ENCODE measurements at places on chromosomes 13 and 19.
A peak's percentile ranks its signal among the peaks of the same experiment; 100 is the strongest.

DNA sequence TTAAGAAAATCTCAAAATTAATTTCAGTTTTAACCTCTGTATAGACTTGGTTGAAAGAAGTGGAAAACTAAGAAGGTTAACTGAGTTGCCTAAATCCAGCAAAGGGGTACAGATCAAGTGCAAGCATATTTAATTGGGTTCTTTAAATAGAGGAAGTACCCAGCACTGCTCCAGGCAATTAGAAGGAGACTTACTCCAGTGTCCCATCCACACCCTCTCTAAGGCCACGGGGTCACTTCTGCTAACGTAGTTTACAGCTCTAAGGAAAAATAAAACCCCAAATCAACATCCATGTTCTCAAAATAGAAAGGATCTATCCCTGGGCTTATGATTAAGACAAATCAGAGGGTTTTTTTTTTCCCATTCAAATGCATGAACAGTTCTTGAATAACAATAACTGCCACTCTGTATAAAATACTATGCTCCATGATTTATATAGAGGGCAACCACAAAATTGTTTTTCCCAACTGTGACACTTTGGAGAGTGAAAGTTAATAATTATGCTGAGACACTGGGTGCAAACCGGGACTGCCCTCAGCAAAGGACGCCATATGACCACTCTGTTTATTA is 4.6 kb downstream of the FRY start:
- DNase-seq, result no peak

DNA sequence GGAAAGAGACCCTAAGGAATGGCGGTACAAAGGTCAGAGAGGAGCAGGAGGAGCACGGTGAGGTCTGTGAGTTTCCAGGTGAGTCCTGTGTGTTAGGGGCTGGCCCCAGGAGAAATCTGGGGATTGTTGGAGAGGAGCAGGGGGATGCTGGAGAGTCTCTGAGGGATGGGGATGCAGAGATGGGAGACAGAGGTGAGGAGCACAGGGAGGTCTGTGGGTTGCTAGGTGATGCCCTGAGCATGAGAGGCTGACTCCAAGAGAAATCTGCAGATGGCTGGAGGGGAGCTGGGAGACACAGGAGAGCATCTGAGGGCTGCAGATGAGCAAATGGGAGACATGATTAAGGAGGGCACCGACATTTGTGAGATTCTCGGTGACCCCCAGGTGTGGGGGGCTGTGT is 4.1 kb upstream of the ZNF229 start:
- DNase-seq, result no peak

GRCh38 chr13:110371550-110372465 is 64.7 kb downstream of the COL4A2 start:
- no peak for DNase-seq

- no peak for DNase-seq
Observed at GRCh38 chr19:4830768-4831265, 695 bp downstream of the TICAM1 start.

- no peak for DNase-seq
Observed at GRCh38 chr13:106887686-106888085, 319.7 kb upstream of the ARGLU1 start.

GRCh38 chr13:66266761-66267160 is 963.4 kb downstream of the PCDH9 start:
- no peak for DNase-seq

- DNase-seq, result no peak
Observed at GRCh38 chr13:112952759-112953551, 16.1 kb upstream of the MCF2L start.

GRCh38 chr19:8665468-8666213 is 33.0 kb downstream of the ACTL9 start:
- DNase-seq, result no peak

GRCh38 chr13:45104261-45104660 is 16.0 kb upstream of the GTF2F2 start:
- DNase-seq, result no peak

DNA sequence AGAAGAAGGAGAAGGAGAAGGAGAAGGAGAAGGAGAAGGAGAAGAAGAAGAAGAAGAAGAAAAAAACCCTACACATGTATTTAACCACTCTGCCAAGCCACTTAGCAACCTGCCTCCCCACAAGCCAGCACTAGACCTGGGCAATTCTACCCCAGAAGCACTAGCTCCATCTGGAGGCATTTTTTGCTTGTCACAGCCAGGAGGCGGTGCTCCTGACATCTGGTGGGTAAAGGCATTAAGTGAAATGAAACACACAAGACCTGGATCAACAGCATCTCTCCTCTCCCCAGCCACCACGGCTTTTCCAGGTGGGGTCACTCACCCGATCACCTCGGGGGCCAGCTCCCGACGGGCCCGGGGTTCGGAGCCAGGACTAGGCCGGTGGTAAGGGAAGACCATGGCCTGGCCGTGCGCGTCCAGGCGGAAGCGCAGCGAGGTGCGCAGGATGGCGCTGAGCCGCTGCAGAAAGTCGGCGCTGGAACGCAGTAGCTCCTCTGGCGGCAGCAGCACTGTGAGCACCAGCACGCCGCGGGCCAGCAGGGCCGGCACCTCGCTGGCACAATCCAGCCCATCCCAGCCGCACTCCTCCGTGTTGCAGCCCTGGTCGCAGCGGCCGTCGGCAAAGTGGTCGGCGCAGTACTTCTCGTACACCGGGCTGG is 26.9 kb downstream of the NOTCH3 start:
- DNase-seq, result no peak

DNA sequence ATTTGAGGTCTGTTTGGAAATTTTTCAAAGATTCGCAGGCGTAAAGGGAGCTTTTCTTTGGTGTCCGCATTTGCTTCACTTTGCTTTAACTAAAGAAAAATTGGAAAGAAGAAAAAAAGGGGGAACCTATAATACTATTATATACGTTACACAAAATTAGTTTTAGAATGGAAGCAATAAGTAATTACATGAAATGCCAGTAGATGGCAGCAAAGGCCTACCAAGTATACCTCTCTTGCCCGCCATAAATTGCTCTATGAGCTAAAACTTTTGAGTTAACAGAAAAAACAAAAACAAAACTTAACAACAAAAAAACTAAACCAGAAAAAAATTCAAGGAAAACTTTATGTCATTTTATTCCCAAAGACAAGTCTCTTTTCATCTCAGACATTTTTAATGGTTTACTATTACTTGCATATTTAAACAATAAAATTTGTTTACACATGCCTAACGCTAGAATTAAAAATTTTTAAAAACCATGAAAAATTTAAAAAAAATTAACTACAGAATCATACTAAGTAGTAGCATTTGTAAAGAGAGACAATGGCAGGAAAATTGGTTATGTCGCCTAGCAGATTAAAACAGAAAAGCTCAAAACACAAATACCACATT is 271.4 kb downstream of the NALCN start:
- no peak for DNase-seq

- no peak for DNase-seq
Observed at GRCh38 chr13:34076943-34077703, 259.2 kb downstream of the RFC3 start.

DNA sequence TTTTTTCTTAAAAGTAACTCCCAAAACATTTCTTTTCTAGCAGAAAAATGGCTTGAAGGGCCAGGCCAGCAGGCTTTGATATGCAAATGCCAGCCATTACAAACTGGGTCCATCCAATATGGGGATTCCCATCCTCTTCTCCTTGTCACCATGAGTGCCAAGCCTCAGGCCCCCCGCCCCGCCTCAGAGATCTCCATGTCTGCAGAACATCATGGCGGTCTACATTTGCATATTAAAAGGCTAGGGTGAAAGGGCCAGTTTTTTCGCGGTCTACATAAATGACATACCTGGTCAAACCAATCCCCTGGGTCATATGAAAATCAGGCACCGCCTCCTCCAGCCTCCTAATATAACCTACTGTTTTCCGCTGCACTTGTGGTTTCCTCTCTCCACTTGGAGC is 1327.6 kb downstream of the UQCRFS1 start:
- no peak for DNase-seq

DNA sequence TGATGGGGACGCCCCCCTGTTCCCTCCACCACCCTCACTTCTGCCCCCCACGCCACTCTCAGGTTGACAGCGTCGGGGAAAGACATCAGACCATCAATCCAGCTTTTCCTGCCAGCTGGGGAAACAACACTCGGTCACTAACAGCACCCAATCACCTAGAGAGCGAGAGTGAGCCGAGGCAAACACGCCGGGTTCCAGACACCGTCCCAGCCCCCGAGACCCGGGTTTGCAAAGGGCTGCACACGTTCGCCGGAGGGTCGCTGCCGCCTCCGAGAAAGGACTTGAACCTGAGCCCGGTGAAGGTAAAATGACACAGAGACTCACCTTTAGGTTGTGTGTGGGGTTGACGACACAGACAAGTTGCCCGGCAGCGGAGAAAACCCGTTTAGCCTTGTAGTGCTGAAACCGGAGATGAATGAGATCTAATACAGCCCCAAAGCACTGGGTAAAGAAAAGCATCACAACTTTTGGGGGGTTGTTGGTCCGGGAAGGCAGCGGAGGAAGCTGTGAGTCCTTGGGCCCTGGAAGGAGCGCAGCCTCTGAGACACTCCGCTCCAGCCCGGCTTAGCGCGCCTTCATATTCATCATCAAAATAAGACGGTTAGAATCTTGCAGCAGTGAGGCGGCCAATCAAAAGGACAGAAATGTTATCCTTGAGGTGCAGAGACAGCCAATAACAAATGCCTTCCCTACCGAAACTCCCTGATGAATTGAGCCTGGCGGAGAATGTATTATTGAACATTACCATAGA is at the start of gene SIAH3:
SIAH3 (minus strand) TSS at position 583 of the 751 bp plus-strand sequence; CDS start at position 459, 124 bp downstream.
- DNase-seq, result peak; percentile 23

- no peak for DNase-seq
Observed at GRCh38 chr19:58020129-58020528, 13.7 kb upstream of the ZSCAN1 start.

GRCh38 chr13:93420206-93420605 is 193.6 kb downstream of the GPC6 start:
- DNase-seq, result no peak

- no peak for DNase-seq
Observed at GRCh38 chr19:46283771-46284170, 13.1 kb upstream of the HIF3A start.

DNA sequence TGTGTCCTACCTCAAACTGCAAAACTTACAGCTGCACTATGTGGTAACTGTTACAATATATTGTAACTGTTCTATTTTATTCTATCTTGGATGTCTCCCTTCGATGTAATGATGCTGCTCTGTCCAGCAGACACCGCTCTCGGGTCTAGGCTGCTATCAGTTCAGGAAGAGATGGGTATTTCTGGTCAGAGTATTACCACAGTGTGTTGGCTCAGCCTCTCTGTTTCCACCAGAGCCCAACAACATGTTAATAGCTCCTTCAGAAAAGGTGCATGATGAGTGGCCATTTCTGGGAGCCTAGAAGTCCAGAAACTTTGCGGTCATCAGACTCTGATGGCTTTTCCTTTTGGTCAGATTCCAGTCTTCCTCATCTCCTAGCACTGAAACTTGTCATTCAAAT is 35.9 kb upstream of the IGFL1 start:
- DNase-seq, result no peak

DNA sequence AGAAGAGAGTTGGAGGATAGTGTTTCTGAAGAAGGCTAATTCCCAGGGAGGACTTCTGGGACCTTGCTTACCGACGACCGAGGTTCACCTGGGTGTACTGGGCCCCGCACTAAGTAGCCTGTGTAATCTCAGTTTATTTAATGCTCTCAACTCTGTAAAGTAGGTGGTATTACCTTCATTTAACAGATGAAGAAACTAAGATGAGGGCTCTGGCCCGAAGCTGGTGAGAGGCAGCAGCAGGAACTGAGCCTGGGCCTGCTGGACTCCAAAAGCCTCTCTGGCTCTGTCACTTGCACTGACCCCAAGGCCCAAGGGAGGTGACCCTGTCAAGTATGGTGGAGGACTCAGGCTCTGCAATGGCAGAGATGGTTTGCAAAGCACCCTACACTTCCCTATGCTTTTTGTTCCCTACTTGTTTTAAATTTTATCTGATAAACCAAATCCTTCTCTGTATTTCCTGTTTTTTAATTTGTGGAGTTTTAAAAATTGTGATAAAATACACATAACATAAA is 50.6 kb downstream of the GGACT start:
- no peak for DNase-seq

GRCh38 chr19:50007947-50008346 is 17.2 kb downstream of the VRK3 start:
- no peak for DNase-seq

- no peak for DNase-seq
Observed at GRCh38 chr19:51065221-51065960, 499 bp upstream of the KLK13 start.

DNA sequence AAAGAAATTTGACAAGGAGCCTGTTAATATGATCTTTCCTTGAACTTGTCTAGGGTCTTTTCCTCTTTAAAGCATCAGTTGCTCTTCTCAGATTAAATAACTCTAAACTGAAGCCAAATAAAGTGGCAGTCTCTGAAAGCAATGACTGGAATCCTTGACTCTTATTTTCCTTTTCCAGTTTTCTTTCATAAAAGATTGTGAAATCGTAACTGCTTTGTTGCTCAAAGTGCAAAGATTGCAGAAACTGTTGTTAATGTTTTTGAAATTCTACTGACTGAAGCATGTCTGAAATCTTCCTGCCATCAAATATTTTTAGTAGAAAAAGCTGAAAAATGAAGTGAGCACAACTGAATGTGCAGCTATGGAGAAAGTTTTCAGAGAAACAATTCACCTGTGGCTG is 1.9 kb downstream of the NHLRC3 start:
- no peak for DNase-seq

GRCh38 chr19:47652285-47652684 is 43.4 kb downstream of the BICRA start:
- DNase-seq, result no peak

DNA sequence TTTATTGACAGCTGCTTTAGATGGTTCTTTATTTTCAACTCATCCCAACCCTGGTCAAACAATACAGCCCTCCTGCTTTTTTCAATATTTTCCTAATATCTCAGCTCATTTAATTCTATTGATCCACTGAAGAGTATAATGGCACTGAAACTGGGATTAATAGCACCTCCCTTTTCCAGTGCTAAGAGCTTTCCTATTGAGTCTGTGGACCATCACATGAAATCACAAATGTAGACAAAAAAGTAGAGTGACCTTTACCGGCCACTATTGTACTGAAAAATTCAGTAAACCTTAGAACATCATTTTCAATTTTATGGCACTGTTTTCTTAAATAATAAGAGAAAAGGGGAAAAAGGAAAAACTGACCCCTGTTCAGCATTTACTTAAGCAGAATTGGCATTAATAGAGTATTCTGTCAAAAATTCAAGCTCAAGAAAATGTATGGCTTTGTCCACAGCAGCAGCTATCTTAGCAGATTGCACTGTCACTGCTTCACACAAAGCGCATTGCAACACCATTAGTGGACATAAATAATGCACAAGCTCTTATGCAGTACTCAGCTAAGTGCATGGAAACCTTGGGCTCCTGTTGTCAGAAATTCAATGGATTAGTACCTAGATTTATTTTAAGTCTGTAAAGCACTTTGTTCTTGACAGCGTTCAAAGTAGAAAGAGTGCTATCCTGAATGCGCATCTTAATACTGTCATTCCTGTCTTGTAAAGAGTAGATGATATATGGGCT is 851.0 kb upstream of the KLHL1 start:
- DNase-seq, result no peak

DNA sequence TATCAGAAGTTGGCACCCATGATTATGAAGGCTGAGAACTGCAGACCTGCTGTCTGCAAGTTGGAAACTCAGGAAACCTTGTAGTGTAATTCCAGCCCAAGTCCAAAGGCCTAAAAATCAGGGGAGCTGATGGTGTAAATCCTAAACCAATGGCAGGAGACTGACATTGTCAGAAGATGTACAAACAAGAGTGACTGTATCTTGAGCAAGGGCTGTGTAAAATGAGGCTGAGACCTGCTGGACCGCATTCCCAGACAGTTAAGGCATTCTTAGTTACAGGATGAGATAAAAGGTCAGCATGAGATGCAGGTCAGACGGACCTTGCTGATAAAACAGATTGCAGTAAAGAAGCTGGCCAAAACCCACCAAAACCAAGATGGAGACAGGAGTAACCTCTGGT is 147.7 kb downstream of the COG6 start:
- DNase-seq, result no peak
